Inflammatory macrophage treated with lipopolysaccharide for 1 hour (primary cell): ENCODE measurements at places on chromosomes 3 and 15.

- no peak for DNase-seq
Measured at GRCh38 chr3:70882104-70882503, 569.7 kb upstream of the MDFIC2 start.

GRCh38 chr15:65034719-65035118 is 5.3 kb upstream of the MTFMT start:
- DNase-seq, result no peak

DNA sequence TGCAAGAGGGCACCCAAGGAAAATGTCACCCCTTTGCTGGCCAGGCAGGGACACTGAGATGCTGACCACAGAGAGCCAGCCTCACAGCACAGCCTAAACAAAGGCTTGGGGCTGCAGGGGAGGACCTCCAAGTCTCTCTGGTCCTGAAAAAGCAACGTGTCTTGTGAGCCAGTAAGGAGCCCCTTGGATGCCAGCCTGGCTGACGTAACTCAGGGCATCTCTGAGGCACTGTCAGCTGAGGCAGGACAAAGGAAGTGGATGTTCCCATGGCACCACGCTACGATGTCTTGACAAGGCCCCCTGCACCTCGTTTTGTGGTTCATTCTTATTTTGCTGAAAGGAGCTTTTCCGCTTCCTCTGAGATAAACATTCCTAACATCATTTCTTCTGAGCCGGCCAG is 160.7 kb downstream of the OR4M2 start:
- no peak for DNase-seq

GRCh38 chr3:176964661-176965060 is 232.6 kb downstream of the TBL1XR1 start:
- peak; percentile 58 for DNase-seq

DNA sequence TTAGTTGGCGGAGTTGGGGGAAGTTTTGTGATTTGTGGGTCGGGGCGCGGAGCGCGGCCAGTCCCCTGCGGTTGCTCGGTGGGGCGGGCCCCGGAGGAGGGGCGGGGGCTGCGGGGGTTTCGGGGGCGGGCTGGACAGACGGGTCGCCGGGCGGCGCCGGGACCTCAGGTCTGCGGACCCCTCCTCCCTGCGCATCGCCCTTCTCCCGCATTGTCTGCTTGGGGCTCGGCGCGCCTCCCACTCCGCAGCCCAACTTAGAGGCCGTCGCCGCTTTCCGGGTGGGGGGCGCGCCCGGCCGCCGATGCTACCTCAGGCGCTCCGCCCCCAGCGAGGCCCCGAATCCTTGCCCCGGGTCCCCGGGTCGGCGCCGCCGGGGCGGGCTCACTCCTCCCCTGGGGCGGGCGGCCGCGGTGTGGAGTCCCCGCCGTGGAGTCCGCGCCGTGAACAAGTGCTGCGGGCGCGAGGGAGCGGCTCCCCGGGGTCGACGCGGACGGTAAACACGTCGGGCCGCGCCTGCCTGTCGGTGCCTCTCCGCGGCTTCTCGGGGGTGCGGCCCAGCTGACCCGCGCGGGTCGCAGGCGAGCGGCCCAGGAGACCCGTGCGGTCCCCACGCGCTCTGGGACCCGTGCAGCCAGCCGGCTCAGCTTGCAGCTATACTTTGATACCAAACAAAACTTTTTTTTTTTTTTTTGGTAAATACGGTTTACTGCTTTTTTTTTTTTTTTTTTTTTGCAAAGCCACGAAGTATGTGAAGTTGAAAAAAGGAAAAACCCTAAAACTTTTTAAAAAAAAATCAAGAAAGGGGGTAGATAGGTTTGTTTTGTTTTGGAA is 624 bp downstream of the AKAP13 start:
- no peak for DNase-seq

GRCh38 chr3:186138272-186138981 is 29.5 kb upstream of the ETV5 start:
- DNase-seq, result no peak

DNA sequence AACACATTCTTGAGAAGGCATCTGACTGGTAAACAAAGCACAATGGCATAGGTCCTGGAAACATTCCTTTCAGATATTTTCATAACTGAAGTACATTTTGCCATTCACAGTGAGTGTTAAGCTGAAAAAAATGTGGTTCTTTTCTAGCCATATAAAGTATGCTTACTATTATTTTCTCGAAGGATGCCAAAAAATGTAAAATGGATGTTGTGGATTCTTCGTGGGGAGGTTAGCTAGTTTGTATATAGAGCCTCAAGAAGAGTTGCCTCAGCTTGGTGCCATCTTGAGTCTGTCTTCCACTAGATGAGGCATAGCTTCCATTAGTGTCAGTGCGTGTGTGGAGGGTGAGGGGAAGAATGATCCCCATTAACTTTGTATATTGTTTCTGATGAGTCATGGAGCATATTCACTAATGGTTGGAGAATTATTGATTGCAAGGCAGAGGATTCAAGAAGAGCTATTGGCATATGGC is 4.1 kb downstream of the MBNL1 start:
- peak; percentile 43 for DNase-seq

DNA sequence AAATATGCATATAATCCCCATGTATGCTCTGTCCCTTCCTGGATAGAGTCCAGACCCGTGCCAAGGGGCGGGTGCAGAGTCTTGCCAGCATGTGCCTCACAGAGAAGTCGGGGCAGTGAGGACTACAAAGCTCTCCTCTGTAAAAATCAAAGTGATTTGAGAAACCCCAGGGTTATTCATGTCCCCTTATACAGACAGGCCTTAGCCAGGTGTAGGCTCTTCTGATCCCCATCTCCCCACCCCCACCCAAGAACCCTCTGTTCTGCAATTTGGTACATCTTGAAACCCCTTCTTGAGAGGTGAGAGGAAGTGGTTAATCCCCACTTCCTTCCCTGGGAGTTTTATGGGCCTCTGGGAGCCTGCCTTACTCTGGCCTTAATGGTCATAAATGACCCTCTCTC is 24.7 kb downstream of the TRIM71 start:
- DNase-seq, result no peak

- no peak for DNase-seq
Measured at GRCh38 chr3:7693976-7694375, 807.6 kb upstream of the LMCD1 start.

GRCh38 chr15:95843241-95843910 is 487.1 kb upstream of the NR2F2 start:
- no peak for DNase-seq

DNA sequence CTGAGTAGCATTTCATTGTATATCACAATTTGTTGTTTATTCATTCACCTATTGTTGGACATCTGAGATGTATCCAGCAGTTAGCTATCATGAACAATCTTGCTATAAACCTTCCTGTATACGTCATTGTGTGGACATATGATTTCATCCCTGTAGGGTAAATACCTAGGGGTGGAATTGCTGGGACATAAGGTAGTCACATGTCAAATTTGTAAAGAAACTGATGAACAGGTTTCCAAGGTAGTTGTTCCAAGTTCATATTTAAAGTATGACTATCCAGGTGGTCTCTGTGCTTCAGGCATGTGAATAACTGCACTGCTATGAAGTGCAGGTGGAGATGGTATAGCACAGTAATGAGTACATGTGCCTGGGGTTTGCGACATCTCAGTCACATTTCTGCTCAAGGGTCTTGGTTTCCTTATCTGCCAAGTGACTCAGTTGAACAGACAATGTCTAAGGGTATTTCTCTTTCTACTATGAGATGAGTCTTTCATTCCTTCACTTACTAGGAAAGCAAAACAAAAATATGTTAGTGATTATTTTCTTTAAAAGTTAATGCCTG is 229.0 kb upstream of the HES1 start:
- no peak for DNase-seq

GRCh38 chr3:53709860-53710674 is 136.2 kb downstream of the CHDH start:
- peak; percentile 34 for DNase-seq

DNA sequence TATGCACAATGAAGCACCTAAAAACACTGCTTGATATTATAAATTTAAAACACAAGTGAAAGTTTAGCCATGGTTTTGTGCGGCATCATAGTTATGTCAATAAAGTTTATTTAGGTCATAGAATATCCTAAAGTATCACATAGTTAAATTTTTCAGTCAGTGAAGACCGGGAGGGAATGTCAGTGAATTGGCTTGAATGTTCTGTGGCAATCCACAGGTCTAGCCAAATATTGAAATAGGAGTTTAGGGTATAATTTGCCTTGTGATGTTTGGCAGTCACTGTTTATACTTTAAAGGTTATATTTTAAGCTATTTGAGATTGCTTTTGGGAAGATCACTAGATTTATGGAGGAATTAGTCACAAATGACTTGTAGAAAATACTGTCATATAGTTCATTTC is 79.7 kb upstream of the FLNB start:
- no peak for DNase-seq

DNA sequence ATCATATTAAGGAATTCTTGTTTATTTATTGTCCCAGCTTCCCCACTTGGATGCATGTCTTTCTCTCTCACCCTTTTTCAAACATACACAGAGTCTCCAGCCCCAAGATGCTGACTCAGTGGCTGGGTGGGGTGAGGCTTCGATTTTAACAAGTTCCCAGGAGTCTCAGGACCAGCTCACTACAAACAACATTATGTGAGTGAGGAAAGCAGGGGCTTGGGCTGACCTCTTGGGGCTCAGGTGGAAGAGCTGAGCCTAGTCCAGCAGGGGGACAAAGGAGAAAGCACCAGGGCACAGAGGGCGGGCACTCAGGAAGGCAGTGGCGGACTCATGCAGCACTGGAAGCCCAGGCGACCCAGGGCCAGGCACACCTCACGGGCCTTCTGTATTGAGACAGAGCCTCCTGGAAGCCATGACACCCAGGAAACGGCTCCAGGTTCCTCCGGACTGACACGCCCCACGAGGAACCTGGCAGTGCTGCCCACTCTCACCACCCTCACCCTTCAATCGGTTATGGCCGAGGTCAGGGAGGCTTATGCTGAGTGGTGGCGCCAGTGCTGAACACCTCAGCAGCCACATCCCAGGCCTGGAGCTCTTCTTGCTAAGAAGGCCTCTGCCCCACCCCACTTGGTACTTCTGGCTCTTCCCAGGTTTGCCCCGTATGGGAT is 97.4 kb downstream of the LRIG1 start:
- no peak for DNase-seq

GRCh38 chr15:76448755-76449154 is 112.2 kb downstream of the ISL2 start:
- DNase-seq, result no peak

DNA sequence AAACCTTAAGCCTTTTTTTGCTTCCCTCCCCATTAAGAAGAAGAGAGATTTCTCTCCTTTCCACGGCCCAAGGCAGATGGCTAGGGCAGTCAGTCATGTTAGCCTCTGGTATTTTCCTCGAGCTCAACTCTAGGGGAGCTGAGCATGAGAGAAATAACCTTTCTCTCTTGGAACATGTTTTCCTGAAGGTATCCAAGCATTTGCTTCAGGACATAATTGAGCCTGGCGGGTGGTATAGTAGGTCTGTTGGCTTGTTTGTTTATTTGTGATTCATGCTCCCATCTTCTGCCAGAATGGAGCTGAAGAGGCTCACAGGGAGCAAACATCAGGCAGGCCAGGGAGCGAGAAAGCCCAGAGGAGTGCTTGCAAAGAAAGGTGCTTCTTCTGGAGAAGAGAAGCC is 102.5 kb downstream of the MESD start:
- DNase-seq, result no peak

DNA sequence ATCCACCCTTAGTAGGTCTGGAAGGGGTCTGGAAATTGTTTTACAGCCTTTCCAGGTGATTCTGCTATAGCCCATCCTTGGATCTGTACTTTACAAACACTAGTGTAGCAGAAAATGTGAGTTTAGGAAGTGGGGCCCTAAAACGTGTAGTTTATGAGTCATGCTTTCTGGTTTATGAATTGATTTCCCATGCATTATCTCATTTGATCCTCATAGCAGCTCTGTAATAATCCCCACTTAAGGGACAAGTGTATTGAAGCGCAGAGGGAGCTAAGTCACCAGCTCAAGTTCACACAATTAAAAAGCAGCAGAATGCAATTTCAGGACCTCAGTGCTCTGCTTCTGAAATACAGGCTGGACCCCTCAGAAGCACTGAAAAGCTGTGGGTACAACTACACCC is 22.7 kb upstream of the STARD5 start:
- DNase-seq, result no peak

GRCh38 chr15:42193383-42193782 is 14.7 kb downstream of the VPS39 start:
- DNase-seq, result no peak

GRCh38 chr3:70501561-70501960 is 189.1 kb upstream of the MDFIC2 start:
- DNase-seq, result no peak

DNA sequence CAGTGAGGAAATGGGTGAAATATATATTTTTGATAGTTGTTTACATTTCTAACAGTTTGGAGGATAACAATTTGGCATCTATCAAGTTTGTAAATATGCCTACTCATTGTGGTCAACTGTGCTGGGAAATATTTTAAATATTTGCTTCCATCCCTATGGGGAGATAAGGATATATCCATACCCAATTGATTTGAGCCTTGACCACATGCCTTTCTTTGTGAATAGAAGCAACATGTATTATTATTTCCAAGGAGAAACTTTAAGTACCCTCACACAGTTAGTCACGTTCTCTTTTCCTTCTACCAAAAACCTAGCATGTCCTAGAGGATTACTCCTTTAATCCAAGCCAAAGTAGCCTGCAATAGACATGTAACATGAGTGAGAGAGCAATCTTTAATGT is 245.4 kb upstream of the CBLB start:
- no peak for DNase-seq

- peak; percentile 98 for DNase-seq
Measured at GRCh38 chr3:73100741-73101559, 39.5 kb downstream of the EBLN2 start.

DNA sequence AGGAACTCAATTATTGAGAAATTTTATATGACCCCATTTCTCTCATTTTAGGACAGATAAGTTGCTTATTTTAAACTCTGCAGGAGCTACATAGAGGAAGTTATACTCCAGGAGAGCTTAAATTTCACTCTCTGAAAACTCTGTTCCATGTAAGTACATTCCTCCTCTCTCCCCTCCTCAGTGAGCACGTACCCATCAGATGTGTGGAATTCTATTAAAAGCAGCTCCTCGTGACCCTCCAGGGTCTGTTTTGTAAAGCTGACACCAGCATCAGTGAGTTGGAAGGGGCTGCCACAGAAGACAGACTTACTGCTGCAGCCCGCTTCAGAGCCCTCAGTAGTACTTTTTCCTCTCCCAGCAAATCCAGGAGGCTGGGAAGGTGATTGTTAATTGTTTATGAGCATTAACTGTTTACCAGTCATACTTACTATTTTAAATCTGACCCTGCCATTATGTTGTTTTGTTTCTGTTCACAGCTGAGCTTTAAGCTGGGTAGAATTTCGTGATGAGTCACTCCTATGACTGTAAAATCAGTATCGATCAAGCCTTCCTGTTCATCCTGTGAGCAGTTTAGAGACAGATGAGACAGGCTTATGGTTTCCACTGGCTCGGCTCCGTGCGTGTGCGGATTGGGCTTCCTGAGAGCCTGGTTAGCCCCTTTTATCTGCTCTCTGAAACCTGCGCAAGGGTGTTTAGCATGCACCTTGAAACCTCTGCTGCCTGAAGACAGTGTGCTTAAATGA is 20.4 kb downstream of the IGF1R start:
- no peak for DNase-seq
